ENCODE measurements at places on chromosomes 11 and 22.
A peak's percentile ranks its signal among the peaks of the same experiment; 100 is the strongest.

GRCh38 chr11:810040-810567 is 337 bp downstream of the RPLP2 start:
- no peaks in the 10 kb centered on the region for H3K27me3 ChIP-seq
- peak overlapping the region; percentile 81 for H3K4me3 ChIP-seq
- H3K4me1 ChIP-seq: peaks cover 10% of the 10 kb centered on the region
- DNase-seq: no peak

DNA sequence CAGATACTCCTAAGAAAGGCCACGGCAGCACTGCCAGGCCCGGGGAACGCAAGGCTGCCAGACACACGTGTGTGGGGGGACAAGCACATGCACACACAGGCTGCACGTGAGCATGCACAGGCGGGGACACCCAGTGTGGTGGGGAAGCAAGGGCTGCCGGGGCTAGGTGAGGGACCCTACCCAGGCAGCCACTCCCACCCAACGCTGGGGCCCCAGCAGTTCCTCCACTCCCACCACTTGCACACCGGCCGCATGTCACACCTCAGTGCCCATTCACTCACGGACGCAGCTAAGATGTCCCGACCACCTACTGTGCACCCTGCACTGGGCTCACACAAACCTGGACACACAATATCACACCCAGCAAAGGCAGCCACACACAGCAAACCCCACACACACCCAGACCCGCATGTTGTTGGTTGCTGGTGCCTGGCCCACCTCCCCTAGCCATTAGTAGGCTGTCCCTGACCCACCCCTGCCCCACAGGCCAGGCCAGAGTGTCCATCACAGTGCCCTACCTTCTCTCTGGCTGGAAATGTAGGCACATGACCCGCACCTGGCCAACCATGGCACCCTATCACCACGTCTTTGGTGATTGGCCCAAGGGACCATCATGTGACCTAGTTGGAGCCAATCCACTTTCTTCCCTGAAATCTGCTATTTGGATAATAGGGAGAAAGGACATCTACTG is 8.8 kb downstream of the SSTR3 start:
- no peaks in the 10 kb centered on the region for H3K4me1 ChIP-seq
- no peaks in the 10 kb centered on the region for H3K36me3 ChIP-seq
- H3K27me3 ChIP-seq: peaks cover 6% of the 10 kb centered on the region
- no peak overlapping the region for H3K4me3 ChIP-seq
- H3K27ac ChIP-seq: no peak overlapping the region

DNA sequence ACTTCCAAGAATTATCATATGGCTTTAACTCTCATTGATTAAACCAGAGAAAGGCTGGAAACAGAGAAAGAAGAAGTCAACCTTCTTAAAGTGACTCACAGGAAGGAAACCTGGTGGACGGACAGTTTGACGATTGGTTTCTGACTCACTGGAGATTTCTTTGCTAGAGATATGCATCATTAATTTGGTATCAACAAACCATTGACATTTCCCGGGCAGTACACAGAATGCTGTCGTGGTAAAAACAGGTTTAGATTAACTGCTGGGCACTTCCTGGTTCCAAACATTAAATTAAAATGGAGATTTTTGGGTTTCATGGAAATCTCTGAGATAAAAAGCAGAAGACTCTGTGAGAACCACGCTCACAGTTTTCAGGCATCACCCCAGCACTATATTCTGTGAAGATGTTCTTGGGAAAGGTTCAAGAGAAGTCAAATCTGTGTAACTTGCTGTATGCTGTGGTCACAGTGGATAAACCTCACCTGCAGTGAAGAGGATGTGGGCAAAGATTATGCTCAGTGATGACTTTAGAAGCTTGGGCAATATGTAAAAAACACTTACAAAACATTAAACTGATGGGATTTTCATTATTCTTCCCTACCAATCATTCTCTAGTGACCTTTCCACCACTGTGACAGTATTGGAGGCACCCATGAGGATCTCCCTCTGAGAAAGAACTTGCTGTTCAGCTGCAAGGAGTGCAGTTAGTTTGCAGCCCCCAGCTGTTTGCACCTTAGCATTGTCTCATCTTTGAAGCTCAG is 61.1 kb upstream of the CD44 start:
- DNase-seq: no peak
- H3K36me3 ChIP-seq: no peaks in the 10 kb centered on the region
- H3K27ac ChIP-seq: no peak overlapping the region
- no peak overlapping the region for H3K4me3 ChIP-seq
- H3K27me3 ChIP-seq: no peaks in the 10 kb centered on the region
- no peaks in the 10 kb centered on the region for H3K4me1 ChIP-seq

GRCh38 chr11:72630104-72630852 is 43.9 kb downstream of the PDE2A start:
- DNase-seq: no peak
- peaks cover 2% of the 10 kb centered on the region for H3K27me3 ChIP-seq
- no peaks in the 10 kb centered on the region for H3K36me3 ChIP-seq
- H3K27ac ChIP-seq: no peak overlapping the region
- H3K4me1 ChIP-seq: peaks cover 25% of the 10 kb centered on the region
- no peak overlapping the region for H3K4me3 ChIP-seq

DNA sequence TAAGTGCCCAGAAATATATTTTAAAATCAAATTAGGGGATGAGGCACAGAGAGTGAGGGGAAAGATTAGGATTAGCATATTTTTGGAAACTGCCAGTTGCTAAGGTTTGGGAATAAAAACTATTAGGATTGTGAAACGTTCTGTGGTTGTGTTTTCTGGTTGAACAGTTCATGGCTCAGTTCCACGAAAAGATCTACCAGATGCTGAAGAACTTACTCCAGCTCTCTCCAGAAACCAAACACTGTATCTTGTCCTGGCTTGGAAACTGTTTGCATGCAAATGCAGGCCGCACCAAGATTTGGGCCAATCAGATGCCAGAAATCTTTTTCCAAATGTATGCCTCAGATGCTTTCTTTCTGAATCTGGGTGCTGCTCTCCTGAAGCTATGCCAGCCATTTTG is 15.3 kb downstream of the UBE4A start:
- no peaks in the 10 kb centered on the region for H3K27me3 ChIP-seq
- H3K27ac ChIP-seq: no peak overlapping the region
- H3K4me3 ChIP-seq: no peak overlapping the region
- DNase-seq: no peak
- H3K4me1 ChIP-seq: no peaks in the 10 kb centered on the region
- H3K36me3 ChIP-seq: peaks cover 13% of the 10 kb centered on the region

- H3K27ac ChIP-seq: no peak overlapping the region
- H3K4me3 ChIP-seq: no peak overlapping the region
- no peak for DNase-seq
- no peaks in the 10 kb centered on the region for H3K27me3 ChIP-seq
Observed at GRCh38 chr11:91078221-91078620, 855.4 kb upstream of the CHORDC1 start.
